ENCODE measurements at places on chromosomes 2 and 18.

- peak; percentile 7 for DNase-seq
Measured at GRCh38 chr18:45997700-45998151, 30.6 kb upstream of the EPG5 start.

DNA sequence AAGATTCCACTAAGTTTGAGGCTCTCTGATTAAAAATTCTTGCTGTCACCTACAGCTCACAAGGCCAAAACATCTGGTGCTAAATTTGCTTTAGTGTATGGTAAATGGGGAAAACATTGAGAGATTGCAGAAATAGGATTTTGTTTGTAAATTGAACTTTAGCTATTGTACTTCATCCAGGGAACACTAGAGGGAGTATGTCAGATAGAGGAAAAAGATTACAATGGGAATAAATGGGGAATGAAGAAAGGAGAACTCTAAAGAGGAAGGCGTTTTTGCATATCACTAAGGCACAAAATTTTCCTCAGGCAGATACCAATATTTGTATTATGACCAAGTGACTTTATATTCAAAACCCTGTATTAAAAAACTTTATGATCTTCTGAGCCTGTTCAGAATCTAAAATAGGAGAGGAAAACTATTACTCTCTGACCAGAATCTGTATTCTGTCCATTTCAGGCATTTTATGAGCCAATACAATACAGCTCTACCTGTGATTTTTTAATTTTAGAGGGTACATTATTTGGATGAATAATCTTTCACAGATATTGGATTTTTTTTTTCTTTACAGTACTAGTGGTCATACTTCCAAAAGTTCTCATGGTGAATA lies 52.3 kb upstream of the ITGB6 start:
- DNase-seq = no peak

- no peak for DNase-seq
Measured at GRCh38 chr2:37306024-37306423, 18.6 kb downstream of the PRKD3 start.

- no peak for DNase-seq
Measured at GRCh38 chr18:49547701-49548100, 14.2 kb upstream of the LIPG start.

GRCh38 chr18:43970656-43971055 lies 693.4 kb upstream of the SYT4 start:
- no peak for DNase-seq

- DNase-seq = no peak
Measured at GRCh38 chr18:48529796-48530195, 9.0 kb upstream of the CTIF start.

Measured in central memory CD4-positive, alpha-beta T cell (primary cell).